Stimulated activated CD8-positive, alpha-beta memory T cell treated with anti-CD3 and anti-CD28 coated beads, Interleukin-7, amount 100 ng/mL, for 1 hour (primary cell): ENCODE measurements at places on chromosomes 6 and 20.

DNA sequence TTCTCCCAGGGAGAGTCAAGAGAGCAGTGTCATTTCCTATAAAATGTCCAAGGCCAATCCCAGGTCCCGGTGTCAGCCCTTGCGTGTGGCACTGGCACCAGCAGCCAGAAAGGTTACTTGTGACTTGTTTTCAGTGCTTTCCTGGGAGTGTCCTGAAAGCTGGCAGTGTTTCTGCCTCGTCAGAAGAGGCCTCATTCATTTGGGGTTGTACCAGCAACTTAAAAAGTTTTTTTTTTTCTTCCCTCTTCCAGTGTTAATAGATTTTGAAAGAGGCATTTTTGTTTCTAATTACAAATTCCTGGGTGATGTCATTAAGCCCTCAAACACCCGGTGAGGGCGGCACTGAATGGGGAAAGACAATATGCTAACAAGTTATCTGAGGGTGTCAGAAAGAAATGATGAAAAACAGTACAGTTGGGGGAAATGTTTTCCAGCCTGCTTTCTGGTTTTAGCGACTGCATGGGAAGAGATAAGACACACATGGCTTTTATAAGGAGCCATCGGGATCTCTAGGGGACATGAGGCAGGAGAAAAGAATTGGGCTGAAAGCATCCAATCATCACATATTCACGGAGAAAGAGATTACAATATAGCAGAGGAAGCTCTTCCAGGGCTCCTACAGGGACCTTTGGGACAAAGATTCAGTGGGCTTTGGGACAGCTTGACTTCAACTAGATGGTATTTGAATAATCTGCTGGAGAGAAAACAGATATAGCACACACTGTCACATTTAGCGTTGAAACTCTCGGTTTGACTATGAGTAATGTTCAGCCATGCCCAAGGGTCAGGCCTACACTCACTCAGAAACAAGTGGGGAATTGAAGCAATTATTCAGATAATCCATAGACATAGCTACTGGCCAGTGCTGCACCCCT, 153.0 kb downstream of the BCAS1 start:
- no peak for DNase-seq

- no peak for DNase-seq
Observed at GRCh38 chr6:56002336-56002735, 126.9 kb upstream of the BMP5 start.

GRCh38 chr6:142950291-142950690, 5.3 kb upstream of the HIVEP2 start:
- no peak for DNase-seq

- no peak for DNase-seq
Observed at GRCh38 chr20:63854766-63855362, 6.4 kb upstream of the ABHD16B start.

- DNase-seq: no peak
Observed at GRCh38 chr6:155330133-155330734, 15.9 kb upstream of the TFB1M start.

DNA sequence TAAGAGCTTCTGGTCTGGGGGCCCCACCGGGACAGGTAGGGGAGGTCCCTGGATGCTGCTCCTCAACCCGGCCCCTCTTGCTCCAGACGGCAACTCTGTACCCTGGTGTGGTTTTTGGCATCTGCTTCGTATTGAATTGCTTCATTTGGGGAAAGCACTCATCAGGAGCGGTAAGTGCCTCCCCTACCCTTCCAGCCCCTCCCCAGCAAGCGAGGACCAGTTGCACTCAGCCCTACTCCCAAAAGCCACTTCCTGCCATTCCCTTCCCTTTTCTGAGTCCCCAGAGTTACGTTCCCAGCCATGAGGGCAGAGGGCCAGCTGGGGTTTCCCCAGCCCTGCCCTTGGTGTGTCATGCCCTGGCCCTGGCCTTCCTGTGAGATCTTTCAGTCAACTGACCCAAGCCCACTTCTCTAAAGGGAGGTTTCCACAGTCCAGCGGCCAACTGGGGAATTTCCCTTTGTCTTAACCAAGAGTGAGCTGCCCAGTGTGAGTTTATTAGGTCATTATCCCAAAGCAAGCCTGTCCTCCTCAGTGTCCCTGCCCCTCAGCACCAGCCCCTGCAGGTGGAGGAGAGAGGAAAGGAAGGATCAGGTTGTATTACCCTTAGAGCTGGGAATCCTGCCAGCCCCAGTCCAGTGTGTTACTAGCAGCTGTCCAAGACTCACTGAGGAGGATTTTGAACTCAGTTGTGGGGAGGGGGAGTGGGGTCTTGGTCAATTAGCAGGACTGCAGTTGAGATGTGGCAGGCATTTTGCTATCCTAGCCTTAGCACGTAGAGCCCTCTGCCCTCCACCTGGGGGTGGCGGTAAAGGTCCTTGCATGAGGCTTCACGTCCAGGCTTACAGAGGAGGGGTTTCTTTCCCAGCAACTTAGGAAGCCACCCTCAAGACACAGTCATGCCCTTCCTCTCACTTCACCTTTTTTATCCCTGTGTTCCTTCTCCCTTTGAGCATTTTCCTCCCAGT, 45.8 kb downstream of the TM9SF4 start:
- DNase-seq: no peak

GRCh38 chr6:104621396-104621795, 238.3 kb downstream of the HACE1 start:
- no peak for DNase-seq

DNA sequence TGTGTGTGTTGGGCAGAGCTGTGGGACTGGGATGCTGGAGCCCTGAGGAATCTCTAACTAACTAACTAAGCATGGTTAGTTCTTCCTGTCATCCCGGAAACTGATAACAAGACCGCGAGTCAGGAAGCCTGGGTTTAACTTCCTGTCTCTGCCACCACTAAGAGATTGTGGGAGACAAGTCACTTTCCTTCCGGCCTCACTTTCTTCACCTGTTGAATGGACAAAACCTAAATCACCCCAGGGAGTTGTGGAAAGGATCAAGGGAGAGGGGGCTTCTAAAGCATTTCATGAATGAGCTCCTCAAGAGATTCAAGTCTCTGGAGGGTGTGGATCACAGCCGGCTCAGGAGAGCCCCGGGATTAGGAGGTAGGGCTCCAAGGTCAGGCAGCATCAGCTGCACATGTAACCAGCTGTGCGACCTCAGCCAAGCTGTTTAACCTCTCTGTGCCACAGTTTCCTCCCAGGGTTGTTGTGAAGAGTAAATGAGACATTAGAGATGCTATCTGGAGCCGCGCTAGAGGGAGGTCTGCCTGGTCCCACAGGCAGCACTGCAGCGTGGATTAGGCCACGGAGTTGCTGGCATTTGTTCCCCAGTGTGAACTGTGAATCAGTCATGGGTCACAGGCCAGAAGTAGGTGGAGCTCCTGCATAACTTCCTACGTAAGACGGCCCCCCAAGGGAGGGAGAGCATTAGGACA, 105.1 kb downstream of the TOX2 start:
- DNase-seq: no peak

DNA sequence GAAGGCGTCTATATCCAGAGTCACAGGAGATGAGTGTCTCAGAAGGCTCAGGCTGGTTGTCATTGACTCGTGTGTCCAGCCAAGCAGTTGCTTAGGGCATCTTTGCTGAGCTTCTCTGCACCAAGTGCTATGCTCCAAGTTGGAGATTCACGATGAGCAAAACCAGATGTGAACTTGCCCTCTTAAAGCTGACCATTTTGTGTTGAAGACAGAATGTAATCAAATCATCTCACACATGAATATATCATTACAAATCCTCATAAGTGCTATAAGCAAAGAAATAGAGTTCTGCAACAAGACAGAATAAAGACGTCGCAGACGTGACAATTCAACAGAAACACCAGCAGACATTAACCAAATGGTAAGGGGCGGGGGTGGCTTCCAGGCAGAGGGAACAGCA, 103.9 kb downstream of the ALDH8A1 start:
- no peak for DNase-seq

- no peak for DNase-seq
Observed at GRCh38 chr6:134402372-134402984, 84.6 kb upstream of the SGK1 start.

DNA sequence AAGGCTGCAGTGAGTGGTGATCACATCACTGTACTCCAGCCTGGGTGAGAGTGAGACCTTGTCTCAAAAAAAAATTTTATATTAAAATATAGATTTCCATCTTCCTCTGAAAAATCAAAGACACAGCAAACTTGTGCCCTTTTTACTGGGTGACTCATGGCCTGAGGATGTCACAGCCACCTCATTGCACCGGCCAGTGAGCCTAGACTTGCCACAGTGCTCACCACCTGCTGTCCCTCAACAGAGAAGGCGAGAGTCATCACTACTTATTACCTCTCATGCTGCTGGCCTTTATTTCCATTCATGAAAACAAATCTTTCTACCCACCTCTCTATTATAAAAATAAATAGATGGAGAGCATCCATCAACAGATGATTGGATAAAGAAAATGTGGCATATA, 295.8 kb downstream of the PREX1 start:
- DNase-seq: no peak

DNA sequence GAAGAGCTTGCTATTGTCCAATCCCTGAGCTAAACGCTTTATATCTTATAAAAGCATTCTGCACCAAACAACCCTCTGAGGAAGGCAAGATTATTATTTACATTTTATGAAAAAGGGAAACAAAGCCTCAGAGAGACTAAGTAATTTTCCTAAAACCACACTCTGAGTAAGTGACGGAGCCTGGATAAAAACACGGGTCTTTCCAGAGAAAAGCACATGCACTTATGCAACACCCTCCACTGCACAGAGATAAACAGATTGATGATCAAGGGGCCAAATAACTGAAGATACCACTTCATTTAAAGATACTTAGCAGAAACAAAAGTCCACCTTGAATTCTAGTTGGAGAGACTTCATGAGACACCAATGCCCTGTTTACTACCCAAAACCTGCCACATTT, 214.7 kb upstream of the PDE10A start:
- no peak for DNase-seq

GRCh38 chr6:151240791-151241642, 1.2 kb downstream of the AKAP12 start:
- DNase-seq: no peak

DNA sequence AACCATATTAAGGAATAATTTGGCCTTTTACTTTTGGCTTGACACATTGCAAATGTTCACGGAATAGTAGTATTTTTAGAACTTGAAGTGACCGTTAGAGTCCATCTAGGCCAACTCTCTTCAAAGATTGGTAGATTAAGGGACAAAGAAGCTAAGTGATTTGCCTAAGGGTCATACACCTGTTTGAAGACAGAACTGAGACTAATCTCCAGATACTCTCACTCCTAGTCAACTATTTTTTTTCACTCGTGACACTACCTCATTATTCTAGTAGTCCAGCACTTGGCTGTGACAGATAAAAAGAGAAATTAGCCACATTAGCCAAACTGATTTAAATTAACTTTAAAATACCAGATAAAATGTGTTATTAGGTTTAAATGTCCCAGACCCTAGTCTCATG, 10.6 kb downstream of the ACSS2 start:
- DNase-seq: no peak

DNA sequence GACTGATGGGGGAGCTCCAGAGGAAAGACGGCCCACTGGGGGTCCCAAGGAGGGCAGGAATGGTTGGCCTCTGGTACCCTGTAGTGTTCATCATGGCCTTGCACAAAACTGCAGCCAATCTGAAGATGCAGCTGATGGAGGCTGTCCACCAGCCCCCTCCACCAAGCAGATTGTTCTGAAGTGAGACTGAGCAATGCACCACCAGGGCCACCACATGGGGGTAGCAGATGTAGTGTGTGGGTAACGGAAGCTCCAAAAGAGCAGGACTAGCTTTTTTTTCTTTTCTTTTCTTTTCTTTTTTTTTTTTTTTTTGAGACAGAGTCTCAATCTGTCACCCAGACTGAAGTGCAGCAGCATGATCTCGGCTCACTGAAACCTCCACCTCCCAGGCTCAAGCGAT, 181.0 kb upstream of the MYLIP start:
- DNase-seq: no peak

- no peak for DNase-seq
Observed at GRCh38 chr6:161266513-161267230, 7.2 kb downstream of the AGPAT4 start.

GRCh38 chr6:167668019-167668753, 158.5 kb upstream of the AFDN start:
- no peak for DNase-seq

GRCh38 chr20:52031563-52032303, 159.8 kb downstream of the ZFP64 start:
- no peak for DNase-seq

DNA sequence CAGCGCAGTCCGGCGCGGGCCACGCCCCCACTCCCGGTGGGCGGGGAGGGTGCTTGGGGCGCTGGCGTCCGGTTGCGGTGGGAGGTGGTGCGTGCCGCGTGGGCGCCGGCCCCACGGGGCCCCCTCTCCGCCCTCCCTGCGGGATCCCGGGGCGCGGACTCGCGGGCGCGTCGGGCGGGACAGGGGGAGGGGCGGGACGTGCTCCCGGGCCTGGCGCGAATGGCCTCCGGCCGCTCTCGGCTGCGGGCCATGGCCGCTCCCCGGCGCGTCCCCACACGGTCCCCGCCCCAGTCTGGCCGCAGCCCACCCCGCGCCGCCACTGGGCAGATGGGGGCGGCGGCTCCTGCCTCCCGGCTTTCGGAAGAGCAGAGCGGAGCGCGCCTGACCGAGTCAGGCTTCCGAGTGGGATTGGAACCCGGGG, 771 bp upstream of the PPP1R3G start:
- DNase-seq: no peak

DNA sequence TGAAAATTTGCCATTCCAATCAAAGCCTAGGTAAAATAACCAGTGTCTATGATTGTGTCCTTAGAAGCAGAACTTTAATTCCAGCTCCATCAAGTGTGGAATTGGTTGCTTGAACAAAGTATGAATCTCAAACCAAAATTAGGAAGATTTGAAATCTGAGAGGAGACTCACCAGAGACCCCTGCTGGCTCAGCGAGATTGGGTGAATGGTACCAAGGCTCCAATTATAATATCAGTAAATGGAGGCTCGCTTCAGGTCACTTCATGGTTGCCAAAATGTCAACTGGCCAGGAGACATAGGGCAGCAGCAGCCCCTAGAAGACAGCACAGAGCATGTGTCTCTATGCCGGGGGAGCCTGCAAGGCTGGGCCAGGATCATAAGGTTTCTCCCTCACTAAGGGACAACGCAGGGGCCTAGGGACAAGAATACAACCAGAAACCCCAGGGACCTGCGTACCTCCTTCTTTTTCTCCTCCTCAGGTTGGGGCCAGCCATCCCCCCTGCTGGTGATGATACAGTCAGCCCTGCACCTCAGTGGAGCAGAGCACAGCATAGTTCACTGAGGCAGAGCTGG, 14.0 kb downstream of the RBL1 start:
- no peak for DNase-seq

DNA sequence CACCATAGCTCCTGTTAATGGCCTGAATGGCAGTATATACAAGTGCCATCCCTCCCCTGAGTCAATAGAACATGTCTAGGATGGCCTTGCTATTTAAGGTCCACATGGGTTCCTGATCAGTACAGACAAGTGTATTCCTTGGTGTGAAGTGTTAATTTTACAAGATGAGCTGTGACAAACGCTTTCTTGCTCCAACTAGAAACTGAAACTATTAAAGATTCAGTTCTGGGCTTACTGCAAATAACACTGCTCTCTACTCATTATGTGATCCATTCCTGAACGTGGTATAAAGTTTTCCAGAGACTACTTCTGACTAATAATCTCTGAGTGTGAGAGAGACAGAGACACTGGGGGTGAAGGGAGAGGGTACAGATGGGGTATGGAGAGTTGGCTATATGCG, 198.0 kb upstream of the FBXL4 start:
- DNase-seq: no peak

- DNase-seq: no peak
Observed at GRCh38 chr6:158031381-158032353, 50.0 kb downstream of the SYNJ2 start.

GRCh38 chr6:26576929-26577719, 19.6 kb upstream of the ABT1 start:
- DNase-seq: no peak

GRCh38 chr6:158853072-158853879, 34.1 kb upstream of the EZR start:
- peak; percentile 66 for DNase-seq
